ENCODE measurements at places on chromosomes 6 and 20.

DNA sequence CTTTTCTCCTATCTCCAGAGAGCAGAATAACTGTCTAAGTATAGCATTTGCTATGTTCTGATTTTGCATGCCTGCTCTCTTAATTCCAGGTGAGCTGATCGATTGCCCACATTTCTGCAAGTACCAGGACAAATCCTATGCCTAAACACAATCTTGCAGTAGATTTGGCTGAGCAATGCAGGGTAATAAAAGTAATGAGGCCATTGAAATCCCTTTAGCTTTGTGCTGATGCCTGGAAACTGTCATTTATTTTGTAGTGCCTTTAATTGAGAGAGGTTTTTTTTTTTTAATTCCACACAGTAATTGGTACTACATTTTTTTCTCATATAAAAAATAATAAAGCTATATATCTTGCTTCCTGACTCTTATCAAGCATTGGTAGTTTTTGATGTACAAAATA is 252.3 kb downstream of the NKAIN2 start:
- DNase-seq = no peak

- DNase-seq = no peak
Observed at GRCh38 chr20:55596431-55596830, 408.9 kb downstream of the CBLN4 start.

DNA sequence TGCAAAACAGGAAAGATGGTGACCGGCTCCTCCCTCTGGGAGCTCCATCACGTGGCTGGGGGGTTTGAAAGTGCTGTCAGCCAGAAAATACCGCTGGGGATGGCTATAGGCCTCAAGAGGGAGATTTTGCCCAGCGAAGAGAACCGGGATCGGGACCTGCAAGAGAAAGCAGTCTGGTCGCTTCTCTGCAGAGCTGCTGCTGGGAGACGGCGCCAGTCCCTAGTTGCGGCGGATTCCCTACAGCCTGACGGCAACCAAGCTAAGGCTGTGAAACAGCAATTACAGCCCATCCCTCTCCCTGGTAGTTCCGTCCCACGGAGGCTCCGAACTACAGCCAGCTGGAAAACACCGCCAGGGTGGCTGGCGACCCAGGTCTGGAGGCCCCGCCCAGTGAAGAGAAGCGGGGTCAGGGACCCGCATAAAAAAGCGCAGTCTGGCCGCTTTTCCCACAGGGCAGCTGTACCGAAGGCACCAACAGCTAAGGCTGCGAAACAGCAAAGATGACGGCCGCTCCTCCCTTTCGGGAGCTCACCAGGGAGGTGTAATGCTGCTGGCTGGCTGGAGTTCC is 238.1 kb upstream of the IRAK1BP1 start:
- DNase-seq = peak; percentile 75

GRCh38 chr6:157364705-157365104 is 16.3 kb upstream of the ZDHHC14 start:
- no peak for DNase-seq

GRCh38 chr6:55782275-55782674 is 93.1 kb downstream of the BMP5 start:
- no peak for DNase-seq

- DNase-seq = no peak
Observed at GRCh38 chr20:63693083-63693732, 3.2 kb upstream of the TNFRSF6B start.

- peak; percentile 90 for DNase-seq
Observed at GRCh38 chr20:32685541-32686529, 12.1 kb upstream of the C20orf203 start.

- DNase-seq = no peak
Observed at GRCh38 chr20:57106030-57106682, 160.3 kb downstream of the BMP7 start.

DNA sequence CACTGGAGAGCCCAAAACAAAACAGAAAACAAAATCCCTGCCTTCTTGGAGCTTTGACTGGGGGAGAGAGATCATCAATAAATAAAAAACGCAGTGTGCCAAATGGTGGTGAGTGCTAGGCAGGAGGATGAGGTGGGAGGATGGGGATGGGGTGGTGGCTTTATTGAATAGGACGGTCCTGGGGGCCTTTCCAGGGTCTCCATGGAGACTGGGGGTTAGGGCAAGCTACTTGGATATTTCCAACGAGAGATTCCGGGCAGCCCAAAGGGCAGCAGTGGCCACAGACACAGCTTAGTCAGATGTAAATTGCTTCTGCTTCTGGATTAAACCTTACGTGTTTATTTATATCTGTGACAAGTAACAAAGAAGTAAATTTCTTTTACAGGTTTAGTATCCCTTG is 700.1 kb downstream of the QKI start:
- no peak for DNase-seq

DNA sequence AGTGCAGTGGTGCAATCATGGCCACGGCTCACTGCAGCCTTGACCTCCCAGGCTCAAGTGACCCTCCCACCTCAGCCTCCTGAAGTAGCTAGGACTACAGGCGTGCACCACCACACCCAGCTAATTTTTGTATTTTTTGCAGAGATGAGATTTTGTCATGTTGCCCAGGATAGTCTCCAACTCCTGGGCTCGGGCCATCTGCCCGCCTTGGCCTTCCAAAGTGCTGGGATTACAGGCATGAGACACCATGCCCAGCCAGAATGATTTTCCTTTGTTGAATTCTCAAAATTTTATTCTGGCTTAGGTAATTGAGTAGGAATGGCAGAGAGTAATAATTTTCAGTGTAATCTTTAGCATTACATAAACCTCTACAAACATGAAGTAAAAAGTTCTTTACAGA is 37.1 kb downstream of the SLC16A10 start:
- no peak for DNase-seq

DNA sequence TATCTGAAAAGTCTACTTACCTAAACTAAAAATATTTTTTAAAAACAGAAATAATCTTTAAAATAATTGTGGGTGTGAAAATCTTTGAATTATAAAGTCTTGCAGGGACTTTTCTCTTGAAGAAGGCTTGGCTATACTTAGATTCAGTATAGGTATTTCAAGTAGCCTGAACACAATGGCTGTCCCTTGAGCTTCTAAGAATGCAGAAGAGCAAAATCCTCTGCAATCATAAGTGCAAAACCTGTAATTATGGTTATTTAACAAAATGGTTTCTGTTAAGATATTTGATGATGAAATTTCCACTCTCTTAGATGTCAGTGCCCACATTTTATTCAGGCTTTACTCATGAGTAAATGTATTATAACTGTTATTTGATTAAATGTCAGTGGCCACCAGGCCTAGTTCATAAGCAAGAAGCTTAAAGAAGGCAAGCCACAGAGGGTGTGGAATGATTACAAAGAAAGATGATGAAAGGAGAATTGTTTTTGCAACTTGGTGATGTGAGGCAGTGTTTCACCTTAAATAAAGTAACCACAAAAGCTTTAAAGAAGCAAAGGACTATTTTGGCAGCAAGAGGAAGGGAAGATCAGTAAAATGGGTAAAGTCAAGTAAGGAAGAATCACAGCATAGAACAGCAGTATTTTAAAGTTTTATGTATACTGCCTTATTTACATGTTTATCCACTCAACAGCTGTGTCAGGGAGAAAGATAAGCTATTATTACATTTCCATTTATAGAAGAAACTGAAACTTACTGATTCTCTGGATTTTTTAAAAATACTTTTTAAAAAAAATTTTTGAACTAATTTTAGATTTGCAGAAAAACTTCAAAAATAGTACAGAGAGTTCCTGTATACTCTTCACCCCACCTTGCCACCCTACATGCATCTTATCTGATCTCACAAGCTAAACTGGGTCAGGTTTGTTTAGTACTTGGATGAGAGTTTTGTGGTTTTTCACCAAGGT is 351.2 kb upstream of the RUNX2 start:
- peak; percentile 50 for DNase-seq

DNA sequence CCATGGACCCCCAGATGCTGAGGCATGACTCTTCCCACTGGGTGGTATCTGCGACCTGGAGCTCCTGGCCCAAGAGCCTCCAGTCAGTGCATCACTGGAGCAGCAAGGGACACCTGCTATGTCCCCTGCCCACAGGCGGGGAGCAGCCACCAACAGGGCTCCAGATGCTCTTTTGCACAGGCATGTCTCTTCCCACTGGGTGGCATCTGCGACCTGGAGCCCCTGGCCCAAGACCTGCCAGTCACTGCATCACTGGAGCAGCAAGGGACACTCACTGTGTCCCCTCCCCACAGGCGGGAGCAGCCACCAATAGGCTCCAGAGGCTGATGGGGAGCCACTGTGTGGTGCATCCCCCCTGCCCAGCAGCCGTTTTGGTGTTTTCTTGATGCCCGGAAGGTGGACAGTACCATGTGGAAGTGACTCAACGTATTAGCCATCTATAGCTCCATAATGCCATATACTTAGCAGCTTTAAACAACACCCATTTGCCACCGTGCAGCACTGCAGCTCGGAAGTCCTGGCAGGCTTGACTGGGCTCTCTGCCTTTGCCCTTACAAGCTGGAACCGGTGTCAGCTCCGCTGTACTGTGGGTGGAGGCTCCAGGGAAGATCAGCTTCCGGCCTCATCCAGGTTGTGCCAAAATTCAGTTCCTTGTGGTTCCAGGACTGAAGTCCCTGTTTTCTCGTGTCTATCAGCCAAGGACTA is 124.9 kb upstream of the CST7 start:
- no peak for DNase-seq

- DNase-seq = no peak
Observed at GRCh38 chr20:35010405-35011192, 54.9 kb downstream of the MYH7B start.

- DNase-seq = no peak
Observed at GRCh38 chr6:43743682-43744381, 26.2 kb upstream of the VEGFA start.

GRCh38 chr6:114024746-114025145 is 53.8 kb upstream of the HDAC2 start:
- DNase-seq = peak; percentile 23

- no peak for DNase-seq
Observed at GRCh38 chr20:63097336-63097831, 90.6 kb upstream of the BHLHE23 start.

- DNase-seq = no peak
Observed at GRCh38 chr20:19924255-19924654, 92.9 kb upstream of the NAA20 start.

DNA sequence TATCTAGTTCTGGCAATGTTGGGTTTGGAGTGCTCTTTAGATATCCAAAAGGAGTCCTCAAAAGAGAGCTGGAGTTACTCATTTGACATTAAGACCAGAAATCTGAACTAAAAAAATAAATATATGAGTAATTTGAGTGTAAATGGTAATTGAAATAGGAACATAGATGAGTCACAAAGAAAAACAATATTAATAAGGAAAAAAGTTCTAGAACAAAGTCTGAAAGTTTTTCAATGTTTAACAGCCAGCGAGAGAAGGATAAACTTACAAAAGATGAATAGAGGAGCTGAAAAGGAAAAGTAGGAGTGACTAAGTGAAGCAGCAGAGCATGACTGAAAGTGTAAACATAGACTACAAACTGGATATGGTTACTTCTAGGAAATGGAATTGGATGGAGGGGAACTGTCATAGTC is 46.8 kb downstream of the EPM2A start:
- DNase-seq = peak; percentile 58

- DNase-seq = no peak
Observed at GRCh38 chr6:7142228-7142801, 34.6 kb downstream of the RREB1 start.

DNA sequence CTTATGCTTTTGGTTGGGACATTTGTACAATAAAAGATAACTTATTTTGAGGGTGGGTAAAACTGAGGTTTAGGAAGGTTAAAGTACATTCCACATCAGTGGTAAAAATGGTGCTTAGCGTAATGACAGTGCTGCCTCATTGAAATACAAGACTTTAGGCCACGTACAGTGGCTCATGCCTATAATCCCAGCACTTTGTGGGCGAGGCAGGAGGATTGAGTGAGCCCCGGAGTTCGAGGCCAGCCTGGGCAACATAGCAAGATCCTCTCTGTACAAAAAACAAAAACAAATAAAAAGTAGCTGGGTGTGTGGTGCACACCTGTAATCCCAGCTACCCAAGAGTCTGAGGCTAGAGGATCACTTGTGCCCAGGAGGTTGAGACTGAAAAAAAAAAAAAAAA is 2.3 kb upstream of the KIAA0319 start:
- no peak for DNase-seq

- no peak for DNase-seq
Observed at GRCh38 chr6:102749210-102749971, 1355.9 kb downstream of the GRIK2 start.

DNA sequence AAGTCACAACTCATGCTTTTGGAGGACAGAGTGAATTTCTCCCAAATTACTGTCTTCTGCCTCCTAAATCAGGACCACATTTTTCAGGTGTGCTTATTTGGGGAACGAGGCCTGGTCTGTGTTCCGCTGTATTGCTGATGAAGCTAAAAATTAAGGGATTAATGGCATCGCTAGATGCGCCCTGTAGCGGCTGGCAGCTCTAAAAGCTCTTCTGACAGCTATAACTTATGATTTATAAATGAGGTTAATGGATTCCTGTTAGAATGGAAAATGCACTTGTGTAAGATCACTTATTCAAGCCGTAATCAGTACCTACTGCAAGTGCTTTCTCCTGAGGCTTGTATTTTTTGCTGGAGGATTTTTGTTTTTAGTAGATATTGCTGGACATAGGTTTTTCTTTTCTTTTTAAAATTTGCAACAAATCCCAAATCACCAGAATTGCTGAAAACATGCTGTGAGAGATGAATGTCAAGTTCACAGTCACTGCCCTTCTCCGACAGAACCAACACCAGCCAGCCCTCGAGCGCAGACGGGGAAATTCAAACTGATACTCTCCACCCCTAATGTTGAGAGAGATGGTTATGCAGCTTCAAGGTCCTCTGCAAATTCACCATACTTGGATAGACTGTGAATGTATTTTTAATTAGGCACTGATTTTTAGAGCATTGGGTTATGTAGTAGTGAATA is 49.1 kb downstream of the AKAP12 start:
- DNase-seq = no peak

DNA sequence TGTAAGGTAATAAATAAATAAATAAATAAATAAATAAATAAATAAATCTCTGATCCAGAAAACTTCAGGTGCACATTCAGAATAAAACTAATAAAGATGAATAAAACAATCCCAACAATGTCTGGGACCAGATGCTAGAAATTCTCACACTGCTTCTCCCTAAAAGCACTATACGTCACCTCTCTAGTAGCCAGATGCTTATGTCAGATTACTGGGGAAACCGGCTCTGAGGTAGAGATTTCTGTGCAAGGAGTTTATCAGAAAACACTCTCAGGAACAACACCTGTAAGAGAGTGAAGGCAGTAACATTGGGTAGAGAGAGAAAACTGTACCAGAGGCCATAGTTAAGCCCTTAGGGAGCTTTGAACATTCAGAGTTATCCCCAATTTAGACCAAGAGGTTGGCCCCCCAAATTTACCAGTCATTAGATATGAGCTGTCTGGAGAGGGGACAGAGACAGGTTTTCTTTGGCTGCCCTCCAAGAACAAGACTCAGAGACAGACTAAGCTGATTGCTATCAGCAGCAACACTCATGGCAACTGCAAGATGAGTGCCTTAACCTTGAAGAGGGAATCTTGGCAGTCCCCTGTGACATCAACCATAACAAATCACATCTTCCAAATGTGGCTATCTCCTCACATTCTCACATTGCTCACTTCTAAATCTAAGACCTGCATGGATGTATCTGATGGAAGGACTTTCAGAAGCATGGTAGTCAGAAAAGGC is 151.2 kb upstream of the BMP5 start:
- DNase-seq = no peak
